Right renal cortex interstitium (tissue), 3 donors: ENCODE measurements at places on chromosomes 13 and 19. TPM values are rescaled to one million over a fixed set of nuclear protein-coding genes. Genes with fewer than 3 reads are reported as not detected.

Gene ZNF625
- polyA plus RNA-seq, result 14.2 TPM

Gene FGF9
- polyA plus RNA-seq, result 13.9 TPM

Gene SULT2B1
- 0.29 TPM for polyA plus RNA-seq

Gene LRRC63
- 0.39 TPM for polyA plus RNA-seq

Gene ELL
- polyA plus RNA-seq, result 8.4 TPM

Gene BRCA2
- 9.6 TPM for polyA plus RNA-seq

Gene SUPT5H
- 145 TPM for polyA plus RNA-seq

Gene KISS1R
- polyA plus RNA-seq, result 0.67 TPM

Gene TEX26
- polyA plus RNA-seq, result 1.2 TPM

Gene GIPR
- polyA plus RNA-seq, result 0.47 TPM

Gene PCDH8
- polyA plus RNA-seq, result 0.14 TPM

Gene SIGLEC8
- polyA plus RNA-seq, result not detected

- DNase-seq, result no peak
Observed at GRCh38 chr13:56917966-56918365, 222.8 kb upstream of the PRR20A start.

- no peak for DNase-seq
Observed at GRCh38 chr13:75326173-75327134, 155.5 kb downstream of the TBC1D4 start.

- no peak for DNase-seq
Observed at GRCh38 chr19:17406046-17406886, 836 bp upstream of the BST2 start.

DNA sequence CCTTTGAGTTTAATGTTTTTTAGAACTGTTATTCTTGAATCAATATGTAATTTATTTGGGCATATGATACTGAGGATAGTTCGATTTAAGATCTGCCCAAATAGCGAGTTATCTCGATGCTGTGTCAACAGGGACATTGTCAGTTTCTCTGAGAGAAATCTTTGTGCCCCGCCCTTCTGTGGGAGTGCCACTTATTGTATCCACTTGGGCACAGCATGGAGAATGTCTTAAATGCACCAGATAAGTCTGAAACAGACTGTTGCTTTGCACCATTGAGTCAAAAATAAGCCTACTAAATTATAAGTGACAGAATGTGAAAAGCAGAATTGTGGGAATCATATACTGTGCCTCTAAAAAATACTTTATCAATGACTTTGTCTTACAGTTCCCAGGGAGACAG is 45.6 kb downstream of the RNASEH2B start:
- DNase-seq, result no peak

- DNase-seq, result no peak
Observed at GRCh38 chr19:32865326-32865725, 4.2 kb downstream of the SLC7A9 start.

- no peak for DNase-seq
Observed at GRCh38 chr19:32576790-32577189, 4.2 kb upstream of the PDCD5 start.

- no peak for DNase-seq
Observed at GRCh38 chr19:17981611-17982010, 14.7 kb downstream of the KCNN1 start.

DNA sequence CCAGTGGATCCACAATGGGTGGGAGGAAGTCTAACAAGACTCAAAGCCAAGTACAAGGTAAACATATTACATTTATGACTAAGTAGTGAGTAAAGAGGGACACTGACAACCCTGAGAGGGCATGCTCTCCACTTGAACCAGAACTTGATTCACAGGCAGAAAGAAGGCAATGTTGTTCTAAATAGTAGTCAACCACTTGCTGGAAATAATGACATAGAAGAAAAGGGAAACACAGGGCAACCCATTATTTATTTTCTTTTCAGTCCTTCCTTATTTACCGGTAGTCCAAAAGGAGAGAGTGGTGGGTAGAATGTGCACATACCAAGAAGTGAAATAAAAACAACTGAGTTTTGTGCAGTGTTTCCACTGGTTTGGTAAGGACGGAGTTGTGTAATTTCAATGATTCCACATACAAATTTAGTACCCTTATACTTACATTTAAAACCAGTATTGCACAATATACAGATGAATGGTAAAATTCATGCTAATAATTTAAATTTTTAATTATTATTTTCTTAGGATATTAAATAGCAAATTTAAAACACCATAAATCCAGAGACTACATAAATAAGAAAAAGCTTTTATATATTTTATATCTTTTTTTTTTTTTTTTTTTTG is 65.9 kb downstream of the ENOX1 start:
- no peak for DNase-seq

- no peak for DNase-seq
Observed at GRCh38 chr13:21738630-21739029, 67.8 kb downstream of the FGF9 start.

GRCh38 chr13:77033717-77034302 is 6.9 kb upstream of the FBXL3 start:
- DNase-seq, result no peak

DNA sequence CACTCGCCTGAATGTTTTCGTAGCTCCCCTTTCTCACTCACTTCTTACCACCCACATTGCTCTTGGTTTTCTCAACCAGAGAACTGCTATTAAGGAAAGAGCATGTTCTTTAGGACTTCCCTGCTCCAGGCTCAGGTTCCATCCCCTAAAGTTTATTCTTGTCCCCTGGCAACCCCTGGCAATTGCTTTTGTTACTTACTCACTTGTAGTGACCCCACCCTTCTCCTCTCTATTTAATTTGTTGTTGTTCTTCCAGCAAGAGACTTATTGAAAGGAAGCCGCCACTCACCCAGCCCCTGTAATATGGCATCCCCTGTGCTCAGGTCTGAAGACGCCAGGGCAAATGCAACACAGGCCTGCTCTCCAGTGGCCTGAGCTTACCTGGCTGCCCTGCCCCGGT is 233.7 kb upstream of the SOX21 start:
- DNase-seq, result no peak

GRCh38 chr13:50426927-50427326 is 411.7 kb downstream of the KCNRG start:
- DNase-seq, result no peak

- no peak for DNase-seq
Observed at GRCh38 chr13:39877134-39877533, 221.7 kb downstream of the COG6 start.

DNA sequence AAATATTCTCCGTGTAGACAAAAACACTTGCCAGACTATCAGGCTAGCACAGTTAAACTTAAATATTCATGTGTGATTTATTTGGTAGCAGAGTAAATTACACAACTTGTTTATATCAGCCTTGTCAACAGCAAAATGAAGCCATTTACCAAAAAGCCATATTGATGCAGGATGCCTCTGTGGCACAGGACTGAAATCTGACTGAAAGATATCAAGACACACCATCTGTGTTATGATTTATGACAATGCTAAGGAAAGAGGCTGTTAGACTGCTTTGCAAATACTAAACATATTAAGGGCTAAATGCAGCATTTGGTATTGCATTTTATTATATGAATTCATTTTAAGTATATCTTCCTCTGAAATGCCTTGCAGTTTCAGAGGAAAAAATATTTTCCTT is 44.8 kb upstream of the FNDC3A start:
- no peak for DNase-seq

- DNase-seq, result no peak
Observed at GRCh38 chr13:99555149-99555548, 53.9 kb downstream of the TM9SF2 start.
